ENCODE measurements at places on chromosomes 13 and 19.
A peak's percentile ranks its signal among the peaks of the same experiment; 100 is the strongest.

GRCh38 chr13:45496942-45497341 is 32.2 kb downstream of the COG3 start:
- DNase-seq = no peak

GRCh38 chr13:42239644-42240043 is 32.3 kb upstream of the AKAP11 start:
- no peak for DNase-seq

- DNase-seq = no peak
These were observed 13.4 kb downstream of the TBC1D4 start for GRCh38 chr13:75468602-75469001.

DNA sequence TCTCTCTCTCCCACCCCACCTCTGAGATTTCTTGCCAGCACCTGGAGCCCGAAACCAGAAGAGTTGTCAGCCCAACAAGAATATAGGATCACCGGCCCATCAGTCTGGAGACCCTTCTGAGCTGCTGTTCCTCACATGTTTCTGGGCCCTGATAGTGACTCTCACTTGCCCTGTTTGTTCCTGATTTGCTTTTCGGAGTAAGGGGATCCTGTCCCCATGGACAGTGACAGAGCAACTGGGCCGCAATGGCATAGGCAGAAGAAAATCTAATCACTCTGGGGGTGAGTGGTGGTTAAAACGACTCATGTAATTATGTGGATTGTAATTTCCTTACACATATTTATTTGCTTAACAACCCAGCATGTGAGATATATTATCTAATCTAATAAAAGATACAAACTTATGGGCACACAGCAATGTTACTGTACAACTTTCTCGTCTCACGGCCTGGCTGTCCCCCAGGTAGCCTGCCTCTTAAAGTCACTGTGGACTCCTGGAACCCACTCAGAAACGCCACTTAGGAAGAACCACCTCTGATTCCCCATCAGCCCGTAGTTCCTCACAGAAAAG is 663 bp upstream of the SMAD9 start:
- peak; percentile 62 for DNase-seq

- no peak for DNase-seq
These were observed 54.8 kb downstream of the DGKH start for GRCh38 chr13:42102961-42103865.

GRCh38 chr19:27672309-27673047 is 1540.5 kb downstream of the UQCRFS1 start:
- DNase-seq = no peak

DNA sequence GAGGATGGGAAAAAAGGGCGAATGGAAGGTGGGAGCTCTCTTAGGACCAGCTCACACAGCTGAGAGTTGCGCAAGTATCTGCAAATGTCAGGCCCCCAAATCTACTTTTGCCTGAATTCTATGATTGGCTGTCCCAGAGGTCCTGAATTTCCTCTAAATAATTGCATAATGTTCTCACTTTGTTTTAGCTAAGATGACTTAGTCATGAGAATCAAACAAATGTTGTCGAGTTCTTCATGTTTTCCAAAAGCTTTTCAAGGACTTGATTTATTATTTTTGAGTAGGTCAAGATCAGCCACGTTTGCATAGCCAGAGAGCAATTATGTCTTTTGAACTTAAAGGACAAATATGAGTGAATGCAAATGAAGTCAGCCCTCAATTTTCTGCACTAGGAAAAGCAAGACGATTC is 246.6 kb upstream of the MAB21L1 start:
- DNase-seq = no peak

DNA sequence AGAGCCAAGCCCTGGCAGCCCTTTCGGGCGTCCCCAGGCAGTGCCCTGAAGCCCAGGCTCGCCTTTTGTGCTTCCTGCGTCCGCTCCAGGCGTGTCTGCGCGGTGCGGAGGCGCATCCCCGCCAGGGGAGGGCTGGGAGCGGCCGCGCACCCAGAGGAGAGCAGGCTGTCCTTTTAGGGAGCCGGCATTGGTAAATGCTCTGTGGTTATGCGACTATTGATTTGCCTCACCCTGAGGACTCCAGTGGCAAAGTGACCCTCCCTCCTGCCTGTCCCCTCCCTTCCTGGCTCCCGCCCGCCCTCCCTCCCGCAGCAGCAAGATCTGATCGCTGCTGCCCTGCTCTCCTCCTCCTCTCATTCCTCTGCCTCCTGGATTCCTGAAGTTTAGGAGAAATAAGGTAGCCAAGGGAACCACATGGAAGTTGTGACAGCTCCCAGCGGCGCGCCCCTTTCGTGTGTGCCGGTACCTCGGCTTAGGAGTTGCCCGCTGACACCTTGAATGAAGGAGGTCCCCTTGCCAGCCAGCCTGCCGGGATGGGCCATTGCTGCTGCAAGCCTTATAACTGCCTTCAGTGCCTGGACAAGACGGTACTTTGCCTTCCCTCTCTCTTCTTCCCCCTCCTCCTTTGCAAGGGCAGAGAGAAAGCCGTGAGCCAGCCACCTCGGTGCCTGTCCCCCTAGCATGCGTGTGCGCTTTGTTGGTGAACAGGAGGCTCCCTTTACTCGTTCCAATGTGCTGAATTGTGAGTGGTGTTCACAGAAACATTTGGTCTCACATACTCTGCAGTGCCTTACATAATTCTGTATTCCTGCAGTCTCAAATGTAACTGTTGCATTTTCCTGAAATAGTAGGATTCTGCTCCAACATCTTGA is 166.9 kb downstream of the SLC7A1 start:
- peak; percentile 36 for DNase-seq

GRCh38 chr13:37453246-37453645 is 145.3 kb downstream of the POSTN start:
- no peak for DNase-seq
